NCI-H1105 (cell line): ENCODE measurements at places on chromosomes 2 and 18.

- DNase-seq, result no peak
Observed at GRCh38 chr18:36650266-36650665, 178.5 kb downstream of the TPGS2 start.

GRCh38 chr2:238897911-238898311 is 50.0 kb downstream of the TWIST2 start:
- DNase-seq, result no peak

GRCh38 chr2:237429753-237430152 is 15.8 kb upstream of the COL6A3 start:
- no peak for DNase-seq

- no peak for DNase-seq
Observed at GRCh38 chr2:19971691-19972090, 18.2 kb downstream of the WDR35 start.

DNA sequence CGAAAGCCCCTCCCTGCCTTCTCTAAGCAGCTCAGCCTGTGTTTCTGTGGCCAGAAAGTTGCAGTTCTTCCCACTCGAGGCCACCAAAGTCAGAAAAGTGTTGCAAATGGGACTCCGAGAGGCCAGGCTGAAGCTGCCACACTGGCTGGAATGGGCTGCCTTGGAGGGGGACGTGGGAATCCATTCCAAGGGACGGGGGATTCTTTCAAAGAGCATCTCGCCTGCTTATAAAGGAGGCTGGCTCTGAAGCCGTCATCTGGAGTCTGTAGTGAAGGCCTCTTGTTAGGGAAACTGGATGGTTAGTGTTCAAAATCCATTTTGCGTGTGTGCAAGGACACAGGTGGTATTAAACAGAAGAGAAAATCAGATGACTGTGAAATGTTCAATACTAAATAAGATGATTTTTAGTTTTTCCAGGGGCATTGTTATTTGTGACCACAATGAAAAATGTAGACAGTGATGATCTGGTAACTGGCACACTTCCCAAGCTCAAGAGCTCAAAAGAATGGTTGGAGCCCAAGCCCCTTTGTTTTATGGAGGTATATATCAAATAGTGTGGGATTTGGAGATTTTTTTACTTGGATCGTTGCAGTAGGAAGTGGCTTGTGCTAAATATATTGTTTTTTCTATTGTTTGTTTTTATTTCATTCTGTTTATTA is 782 bp downstream of the FAM228B start:
- DNase-seq, result peak; percentile 48

DNA sequence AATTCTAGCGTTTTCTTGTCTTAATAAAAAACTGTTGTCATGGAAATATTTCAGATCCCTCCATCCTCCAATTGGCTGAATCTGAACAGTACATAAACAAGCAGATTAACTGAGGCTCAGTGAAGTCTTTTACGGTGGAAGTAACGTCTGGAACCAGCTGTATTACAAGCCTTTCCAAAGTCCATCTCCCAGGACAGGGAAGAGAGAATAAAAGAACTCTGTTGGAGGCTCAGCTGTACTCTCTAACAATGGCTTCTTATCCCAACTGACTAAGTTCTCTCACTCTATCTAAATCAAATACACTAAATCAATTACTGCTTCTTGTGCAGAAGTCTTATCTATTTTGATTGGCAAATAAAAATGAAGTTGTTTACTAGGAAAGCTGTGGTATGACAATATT is 19.9 kb upstream of the NEDD4L start:
- no peak for DNase-seq

DNA sequence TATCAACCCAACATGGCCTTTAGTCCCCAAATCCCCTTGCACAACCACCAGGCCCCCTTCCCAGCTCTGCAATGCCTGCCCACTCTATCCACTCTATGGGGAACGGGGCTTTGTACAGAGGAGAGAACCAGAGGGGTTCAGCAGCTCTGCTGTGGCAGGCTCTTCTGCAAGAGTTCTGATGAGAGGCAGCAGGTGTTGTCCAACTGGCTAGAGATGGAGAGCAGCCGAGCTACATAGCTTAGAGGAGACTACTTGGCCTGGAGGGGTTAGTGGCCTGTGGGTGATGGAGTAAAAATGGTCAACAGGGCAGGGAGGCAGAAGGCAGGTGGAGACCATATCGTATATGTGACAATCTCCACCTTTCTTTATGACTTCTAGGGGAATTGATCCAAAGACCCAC is 103.0 kb downstream of the QPCT start:
- no peak for DNase-seq

- DNase-seq, result no peak
Observed at GRCh38 chr2:214450118-214450894, 39.5 kb downstream of the VWC2L start.

DNA sequence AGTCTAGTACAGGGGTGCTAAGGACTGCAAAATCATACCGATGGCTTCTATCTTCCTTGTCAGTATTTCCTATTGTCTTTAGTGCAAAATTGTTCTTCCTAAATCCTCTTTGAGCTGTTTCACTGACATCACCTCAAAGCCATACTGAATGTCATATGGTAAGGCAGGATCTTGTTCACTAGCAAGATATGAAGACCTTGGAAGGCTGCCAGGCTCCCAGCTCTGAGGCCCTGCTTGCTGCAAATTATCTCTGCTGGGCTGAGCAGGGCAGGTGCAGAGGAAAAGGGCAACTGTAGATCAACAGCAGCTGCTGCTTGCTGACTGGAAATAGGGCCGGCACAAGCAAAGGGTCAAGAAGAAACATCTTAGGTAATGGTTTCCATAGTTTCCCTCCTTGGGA is 58.2 kb downstream of the PMAIP1 start:
- DNase-seq, result peak; percentile 98

GRCh38 chr2:126894585-126895182 is 4.0 kb upstream of the TEX51 start:
- DNase-seq, result no peak

DNA sequence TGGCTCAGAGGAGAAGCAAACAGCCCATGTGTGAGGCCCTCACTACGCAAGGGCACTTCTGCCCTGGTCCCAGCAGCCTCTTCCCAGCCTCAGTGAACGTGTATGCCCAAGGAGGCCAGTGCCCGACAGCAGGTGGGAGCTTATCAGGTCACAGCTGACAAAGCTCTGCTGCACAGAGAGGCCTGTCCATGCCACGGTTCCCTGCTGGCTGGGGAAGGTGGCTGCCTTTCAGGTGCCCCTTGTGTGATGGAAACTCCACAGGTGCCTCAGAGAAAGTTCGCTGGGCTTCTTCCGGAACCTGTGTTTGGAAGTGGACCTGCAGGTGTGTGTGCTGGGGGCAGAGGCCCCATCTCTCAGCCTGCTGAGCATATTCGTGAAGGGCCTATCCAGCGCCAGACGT is 47.3 kb downstream of the EDAR start:
- no peak for DNase-seq

DNA sequence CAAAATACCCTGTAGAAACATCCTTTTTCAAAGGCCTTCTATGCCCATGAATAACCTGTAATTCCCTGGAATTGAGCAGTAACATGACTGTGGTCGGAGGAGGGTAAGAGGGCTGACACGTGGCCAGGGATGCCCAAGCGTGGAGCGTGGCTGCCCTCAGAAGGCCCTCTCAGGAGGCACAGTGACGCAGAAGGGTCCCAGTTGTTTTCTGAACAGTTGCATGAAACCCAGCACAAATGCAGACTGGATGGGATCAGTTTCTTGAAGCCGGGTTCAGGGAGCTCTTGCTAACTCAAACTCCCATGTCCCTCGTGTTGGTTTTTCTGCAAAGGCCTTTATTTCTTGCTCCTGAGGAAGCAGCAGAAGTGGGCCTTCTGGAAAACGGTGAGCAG is 237.0 kb downstream of the ALPK2 start:
- no peak for DNase-seq

GRCh38 chr2:30155889-30156658 is 9.3 kb downstream of the YPEL5 start:
- DNase-seq, result no peak

DNA sequence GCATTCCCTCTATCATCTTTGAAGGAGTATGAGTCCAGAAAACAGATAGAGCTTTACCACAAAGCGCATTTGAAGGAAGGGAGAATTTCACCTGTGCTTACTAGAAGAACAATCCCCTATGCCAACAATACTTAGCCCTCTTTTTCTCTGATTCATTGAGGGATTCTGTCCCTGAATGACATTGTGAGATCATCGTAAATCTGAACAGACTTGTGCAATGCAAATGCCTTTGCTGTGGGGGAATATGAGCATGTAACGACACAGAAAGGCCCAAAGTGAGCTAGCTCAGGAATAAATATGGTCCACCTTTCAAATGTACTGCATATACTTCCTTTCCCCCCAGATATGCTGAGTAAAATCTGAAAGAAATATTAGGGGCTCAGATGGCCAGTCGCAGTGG is 67.6 kb downstream of the SCN1A start:
- DNase-seq, result no peak

- DNase-seq, result no peak
Observed at GRCh38 chr2:154462634-154463033, 235.9 kb upstream of the KCNJ3 start.

DNA sequence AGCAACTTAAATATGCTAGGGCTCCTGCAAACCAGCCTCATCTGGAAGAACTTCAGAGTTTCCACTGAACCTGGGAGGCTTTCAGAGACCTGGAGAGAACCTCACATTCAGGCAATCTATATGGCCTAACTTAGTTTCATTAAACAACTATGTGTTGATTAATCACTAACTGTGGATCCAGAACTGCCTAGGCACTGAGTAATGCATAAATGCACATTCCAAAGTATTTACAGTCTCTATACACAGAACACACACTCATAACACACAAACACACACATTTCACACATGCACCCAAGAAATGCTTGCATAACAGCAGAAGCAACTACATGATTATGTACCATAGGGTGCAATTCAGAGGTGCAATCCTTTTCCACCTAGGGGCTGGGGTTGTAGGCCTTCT is 552.8 kb downstream of the BCL11A start:
- DNase-seq, result no peak

DNA sequence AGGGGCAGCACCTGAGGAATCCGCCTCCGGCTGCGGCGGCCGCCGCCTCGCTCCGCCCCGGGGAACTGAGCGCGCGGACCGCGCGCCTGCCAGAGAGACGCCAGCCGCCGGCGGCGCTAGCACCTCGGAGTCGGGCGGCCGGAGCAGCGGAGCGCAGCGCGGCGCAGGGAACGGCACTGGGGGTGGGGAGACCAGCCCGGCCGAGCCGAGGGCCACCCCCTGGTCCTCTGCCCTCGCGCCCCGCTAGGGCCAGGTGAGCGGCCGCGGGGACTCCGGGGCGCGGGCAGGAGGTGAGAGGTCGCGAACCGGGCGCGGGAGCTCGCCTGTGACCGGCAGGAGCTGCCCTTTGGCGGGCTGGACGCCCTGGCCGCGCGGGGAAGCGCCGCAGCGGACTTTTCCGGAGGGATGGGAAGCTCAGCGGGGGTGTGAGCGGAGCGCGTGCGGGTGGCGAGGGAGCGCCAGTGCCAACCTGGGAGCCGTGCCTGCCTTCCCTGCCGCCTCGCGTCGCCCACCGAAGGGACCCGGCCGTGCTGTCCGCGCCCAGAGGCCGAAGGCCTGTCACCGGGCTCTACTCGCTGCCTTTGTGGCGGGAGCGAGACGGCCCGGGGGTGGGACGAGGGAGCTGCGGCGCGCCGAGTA is at the start of gene GREB1L:
GREB1L (plus strand) TSS at position 92 of the 639 bp plus-strand sequence. CDS start 141,287 bp downstream, outside the sequence.
- peak; percentile 70 for DNase-seq

GRCh38 chr2:239781454-239781853 is 243.7 kb downstream of the NDUFA10 start:
- no peak for DNase-seq

DNA sequence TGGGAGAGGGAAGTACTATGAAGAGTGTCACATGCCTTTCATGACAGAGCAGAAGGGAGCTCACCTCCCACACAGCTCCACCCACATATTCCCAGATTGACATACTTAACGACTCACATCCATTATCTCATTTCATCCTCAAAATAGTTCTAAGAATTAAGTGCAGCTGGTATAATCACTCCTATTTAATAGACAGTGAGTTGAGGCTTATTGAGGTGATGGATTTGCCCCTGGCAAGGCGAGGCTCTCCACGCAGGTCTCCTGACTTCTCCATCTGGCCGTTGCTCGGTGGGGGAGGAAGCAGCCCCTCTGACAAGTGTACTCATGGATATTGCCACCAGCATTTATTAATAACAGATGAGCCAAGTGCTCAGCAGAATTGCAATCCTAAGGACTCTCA is 81.4 kb downstream of the TGOLN2 start:
- DNase-seq, result no peak

GRCh38 chr2:23235292-23235691 is 149.7 kb upstream of the KLHL29 start:
- no peak for DNase-seq

DNA sequence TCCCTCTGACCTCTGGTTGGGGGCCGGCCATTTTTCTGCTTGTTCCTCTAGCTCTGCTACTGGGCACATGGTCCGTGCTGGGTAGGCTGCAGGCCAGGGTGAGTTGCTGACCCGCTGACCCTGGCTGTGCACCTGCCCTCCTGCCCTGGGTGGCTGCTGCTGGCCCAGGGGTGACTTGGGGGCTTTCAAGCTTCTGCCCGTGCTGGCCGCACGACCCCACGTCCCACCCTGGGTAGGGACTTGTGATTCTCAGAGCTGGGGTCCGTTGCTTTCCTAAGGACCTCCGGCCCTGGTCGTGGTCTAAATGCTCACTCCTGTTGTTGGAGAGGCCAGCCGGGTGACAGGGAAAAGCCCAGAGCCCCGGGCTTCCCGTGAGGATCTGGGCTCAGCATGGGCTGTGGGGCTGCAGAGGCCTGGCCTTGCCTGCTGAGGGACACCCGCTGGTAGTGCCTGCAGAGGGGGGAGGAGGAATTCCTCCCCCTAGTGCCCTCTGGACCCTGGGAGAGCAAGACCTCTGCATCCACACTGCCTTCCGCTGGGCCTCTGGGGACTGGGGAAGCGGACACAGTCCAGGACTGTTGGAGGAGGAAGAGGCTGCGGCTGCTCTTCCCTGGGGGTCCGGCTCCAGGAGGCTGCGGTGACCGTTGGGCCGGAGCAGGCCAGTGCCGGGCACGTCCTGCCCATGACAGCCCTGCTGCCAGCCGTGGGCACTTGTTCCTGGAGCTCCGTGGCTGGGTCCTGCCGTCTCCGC is 6.3 kb upstream of the GAL3ST2 start:
- DNase-seq, result no peak

- no peak for DNase-seq
Observed at GRCh38 chr2:54228945-54229344, 27.1 kb downstream of the TSPYL6 start.

GRCh38 chr2:234565842-234566619 is 69.2 kb upstream of the ARL4C start:
- no peak for DNase-seq

DNA sequence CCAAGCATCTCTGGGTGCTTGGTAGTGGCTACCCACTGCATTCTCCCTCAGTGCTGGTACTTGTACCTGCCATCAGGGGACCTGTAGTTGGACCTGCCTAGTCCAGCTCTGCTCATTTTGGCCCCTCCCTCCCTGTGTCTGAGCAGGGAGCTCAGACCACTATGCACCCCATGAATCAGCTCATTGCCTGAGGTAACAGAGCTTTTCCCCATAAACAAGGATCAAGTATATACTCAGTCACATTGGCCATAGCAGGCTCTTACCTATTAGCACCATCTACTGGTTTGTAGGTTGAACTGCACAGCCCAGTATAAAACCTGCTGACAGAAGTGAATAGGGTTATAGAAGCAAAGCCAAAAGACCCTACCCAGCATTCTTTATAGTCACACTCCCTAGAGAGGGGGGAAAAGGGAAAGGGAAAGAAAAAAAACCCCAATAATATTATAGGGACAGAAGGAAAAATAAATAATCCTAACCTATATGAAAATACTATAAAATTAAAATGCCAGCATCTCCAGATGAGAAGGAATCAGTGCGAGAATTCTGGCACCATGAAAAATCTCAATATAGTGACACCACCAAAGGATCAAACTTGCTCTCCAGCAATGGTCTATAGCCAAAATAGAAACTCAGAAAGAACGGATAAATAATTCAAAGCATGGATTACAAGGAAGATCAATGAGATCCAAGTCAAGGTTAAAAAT is 6.9 kb upstream of the FLACC1 start:
- peak; percentile 9 for DNase-seq
